ENCODE measurements at places on chromosomes 12 and 14.

GRCh38 chr12:67709367-67709954 lies 60.9 kb downstream of the DYRK2 start:
- no peak for DNase-seq

GRCh38 chr12:78229591-78230101 lies 399.0 kb downstream of the NAV3 start:
- DNase-seq, result no peak

- DNase-seq, result no peak
These were observed 6.1 kb downstream of the CEP170B start for GRCh38 chr14:104871145-104871655.

GRCh38 chr12:64109706-64110105 lies 112.4 kb downstream of the KICS2 start:
- DNase-seq, result no peak

DNA sequence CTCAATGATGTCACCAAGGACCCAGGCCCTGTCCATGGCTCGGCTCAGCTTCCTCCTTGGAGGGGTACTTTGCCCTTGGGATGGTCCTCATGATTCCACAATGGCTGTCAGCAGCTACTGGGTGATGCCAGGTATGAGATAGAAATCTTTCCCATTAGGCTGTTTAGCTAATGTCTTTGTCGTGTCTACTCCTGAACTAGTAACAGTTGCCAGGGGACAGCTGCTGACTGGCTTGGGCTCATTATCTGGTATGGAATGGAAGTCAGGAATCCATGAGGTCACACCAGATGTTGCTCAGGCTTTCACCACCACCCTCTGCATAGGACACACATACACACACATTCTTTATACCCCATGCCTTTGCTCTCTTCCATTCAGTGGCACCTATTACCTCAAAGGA lies 9.2 kb downstream of the PRPH start:
- no peak for DNase-seq

GRCh38 chr12:16348435-16349130 lies 1.1 kb downstream of the MGST1 start:
- DNase-seq, result no peak

- no peak for DNase-seq
These were observed 13.5 kb downstream of the NFATC4 start for GRCh38 chr14:24381363-24382063.

GRCh38 chr14:99968191-99968920 lies 96.9 kb upstream of the EVL start:
- DNase-seq, result no peak

DNA sequence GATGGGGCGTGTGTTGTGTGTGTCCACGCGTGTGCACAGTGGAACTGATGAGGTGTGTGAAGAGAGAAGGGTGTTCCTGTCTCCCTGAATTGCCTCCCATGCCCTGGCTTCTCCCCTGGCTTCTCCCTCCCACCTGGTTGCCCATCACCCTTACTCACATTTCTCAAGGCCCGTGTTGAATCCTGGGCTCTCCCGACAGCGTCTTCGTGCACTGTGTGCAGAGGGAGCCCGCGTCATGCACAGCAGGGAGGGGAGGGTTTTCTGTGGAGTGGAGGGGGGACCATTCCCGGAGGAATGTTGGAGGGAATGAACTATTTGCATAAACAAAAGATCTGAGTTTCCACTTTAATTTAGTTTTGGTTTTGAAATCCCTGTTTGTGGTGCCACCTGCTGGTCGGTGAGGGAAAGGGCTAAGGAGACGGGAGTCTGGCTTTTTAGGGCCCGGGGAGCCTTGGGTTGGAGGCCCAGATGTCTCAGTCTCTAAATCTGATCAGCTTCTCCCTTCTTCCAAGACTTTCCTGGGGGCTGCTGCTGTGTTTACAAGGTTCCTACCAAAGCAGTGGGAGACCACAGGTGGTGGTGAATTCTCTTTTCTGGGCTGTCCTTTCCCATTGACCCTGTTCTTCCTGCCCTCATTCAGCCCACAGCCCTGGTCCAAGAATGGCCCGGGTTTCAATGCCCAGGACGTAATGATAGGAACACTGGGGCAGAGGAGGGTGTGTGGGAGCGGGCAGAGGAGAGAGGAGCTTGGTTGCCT lies at the start of gene C1R:
Gene C1R (minus strand): TSS at position 217 of the 757 bp plus-strand sequence. CDS start 57 bp downstream, at position 160.
- DNase-seq, result peak; percentile 72

DNA sequence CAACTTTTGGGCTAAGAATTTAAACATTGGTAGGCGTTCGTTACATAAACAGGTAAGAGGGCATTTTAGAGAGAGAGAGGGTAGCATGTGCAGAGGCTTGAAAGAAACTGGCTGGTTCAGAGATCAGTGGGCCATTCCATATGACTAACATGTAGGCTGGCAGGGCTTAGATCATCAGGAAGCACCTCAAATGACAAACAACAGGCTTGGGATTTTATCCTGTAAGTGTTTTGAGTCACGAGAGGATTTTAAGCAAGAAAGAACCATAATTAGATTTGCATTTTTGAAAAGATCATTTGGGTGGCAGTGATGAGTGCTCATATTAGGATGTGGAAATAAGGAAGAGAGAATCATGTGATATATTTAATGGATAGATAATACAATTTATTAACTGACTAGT lies 8.7 kb upstream of the PLEKHA5 start:
- DNase-seq, result no peak

DNA sequence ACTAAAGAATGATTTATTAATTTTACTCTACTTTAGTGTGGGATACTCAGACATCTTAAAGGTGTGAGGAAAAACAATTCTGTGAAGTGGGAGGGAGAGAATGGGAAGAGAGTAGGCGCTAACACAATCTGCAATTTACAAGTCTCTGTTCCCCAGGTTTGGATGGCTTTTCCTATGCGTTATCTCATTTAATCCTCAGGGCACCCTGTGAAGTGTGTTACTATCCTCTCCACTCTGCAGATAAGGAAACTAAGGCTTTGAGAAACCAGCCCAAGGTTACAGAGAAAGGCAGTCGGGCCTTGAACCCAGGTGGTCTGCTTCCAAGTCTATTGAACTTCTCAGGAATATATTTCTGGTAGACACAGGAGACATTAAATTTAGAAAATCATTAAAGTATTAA lies 36.2 kb upstream of the TUBA1C start:
- no peak for DNase-seq

DNA sequence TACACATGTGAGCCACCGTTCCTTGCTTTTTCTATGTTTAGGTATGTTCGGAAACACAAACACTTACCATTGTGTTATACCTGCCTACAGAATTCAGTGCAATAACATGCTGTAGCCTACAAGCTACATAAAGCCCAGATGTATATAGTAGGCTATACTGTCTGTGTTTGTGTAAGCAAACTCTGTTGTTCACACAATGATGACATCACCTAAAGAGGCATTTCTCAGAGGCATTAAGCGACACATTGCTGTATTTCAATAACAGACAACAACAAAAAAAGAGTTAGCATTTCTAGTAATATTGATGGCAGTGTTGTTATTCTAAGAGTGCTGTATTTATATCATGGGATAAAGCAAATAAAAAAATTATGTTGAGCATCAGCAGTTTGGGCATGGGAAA lies 70.2 kb downstream of the MED13L start:
- no peak for DNase-seq

GRCh38 chr12:26872625-26873024 lies 39.6 kb upstream of the ITPR2 start:
- no peak for DNase-seq

DNA sequence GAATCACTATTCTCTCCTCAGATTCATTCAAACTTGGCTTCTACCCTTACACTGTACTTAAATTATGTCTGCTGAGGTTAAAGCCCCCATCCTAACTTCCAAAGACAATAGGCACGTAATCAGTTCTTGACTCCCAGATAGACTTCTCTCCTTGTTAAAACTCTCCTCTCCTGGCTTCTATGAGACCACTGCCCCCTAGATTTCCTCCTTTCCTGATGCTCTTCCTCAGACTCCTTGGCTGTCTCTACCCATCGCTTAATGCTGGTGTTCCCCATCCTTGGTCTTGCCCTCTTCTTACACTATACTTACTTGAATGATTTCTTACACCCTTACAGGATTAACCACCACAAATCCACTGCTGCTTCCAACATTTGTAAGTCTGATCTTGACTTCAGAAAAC lies 32.8 kb downstream of the TC2N start:
- no peak for DNase-seq

DNA sequence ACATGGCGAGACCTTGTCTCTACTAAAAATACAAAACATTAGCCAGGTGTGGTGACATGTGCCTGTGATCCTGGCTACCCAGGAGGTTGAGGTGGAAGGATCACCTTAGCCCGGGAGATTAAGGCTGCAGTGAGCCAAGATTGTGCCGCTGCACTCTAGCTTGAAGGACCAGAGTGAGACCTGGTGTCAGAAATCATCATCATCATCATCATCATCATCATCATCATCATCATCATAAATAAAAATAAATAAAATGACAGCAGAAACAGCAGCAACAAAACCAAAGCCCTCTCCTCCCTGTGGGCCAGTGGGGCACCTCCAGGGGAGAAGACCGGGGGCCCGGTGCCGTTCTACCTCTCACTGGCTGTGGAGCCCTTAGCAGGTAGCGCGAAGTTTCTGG lies 281.9 kb upstream of the CRY1 start:
- no peak for DNase-seq

DNA sequence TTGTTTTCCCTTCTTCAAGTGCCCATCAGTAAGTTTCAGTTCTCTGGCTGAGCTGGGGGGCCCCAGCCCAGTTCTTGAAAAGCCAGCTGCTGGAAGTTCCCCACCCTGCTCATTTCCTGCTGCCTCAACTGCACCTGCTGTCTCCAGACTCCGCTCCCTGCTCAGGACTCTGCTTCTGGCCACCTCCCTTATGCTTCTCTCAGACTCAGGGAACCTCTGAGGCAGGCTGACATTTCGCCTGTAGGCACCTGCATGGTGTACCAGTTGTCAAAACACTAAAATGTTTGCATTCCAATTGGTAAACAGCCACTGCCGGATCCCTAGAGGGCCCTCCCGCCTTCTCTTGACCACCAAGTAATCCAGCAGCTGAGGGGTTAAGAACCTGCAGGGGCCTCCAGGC lies 136.5 kb upstream of the VRK1 start:
- DNase-seq, result no peak

DNA sequence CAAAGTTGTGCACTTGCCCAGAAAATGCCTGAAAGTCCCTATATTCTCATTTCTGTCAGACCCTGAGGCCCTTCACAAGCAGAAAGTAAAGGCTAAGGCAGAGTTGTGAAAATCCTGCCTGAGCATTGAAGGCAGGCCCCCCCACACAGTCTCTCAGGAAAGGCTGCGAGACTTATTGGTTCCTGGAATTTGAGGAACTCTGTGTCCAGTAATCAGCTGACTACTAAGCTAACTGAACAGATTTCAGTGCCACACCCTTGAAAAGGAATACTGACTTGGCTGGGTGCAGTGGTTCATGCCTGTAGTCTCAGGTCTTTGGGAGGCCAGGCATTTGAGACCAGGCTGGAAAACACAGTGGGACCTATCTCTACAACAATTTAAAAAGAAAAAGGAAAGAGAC lies 21.1 kb upstream of the PPP2R5E start:
- DNase-seq, result no peak

- no peak for DNase-seq
These were observed 90.9 kb downstream of the DIP2B start for GRCh38 chr12:50595667-50596066.

DNA sequence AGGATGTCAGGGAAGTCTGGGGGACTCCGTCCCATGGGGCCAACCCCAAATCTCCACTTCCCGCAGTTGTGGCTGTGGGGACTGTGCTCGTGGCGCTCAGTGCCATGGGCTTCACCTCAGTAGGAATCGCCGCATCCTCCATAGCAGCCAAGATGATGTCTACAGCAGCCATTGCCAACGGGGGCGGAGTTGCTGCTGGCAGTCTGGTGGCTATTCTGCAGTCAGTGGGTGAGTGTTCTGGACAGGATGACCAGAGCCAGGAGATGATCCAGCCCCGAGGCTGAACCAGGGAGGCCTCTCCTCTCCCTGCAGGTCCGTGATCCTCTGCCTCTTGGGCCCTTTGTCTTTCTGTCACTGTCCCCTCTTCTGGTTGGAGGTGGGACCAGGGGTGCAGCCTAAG lies 8.8 kb upstream of the IFI27 start:
- no peak for DNase-seq

- DNase-seq, result peak; percentile 14
These were observed 947 bp upstream of the LRRC9 start for GRCh38 chr14:59918824-59919569.

GRCh38 chr14:103334644-103335622 lies 896 bp downstream of the EIF5 start:
- peak; percentile 90 for DNase-seq

DNA sequence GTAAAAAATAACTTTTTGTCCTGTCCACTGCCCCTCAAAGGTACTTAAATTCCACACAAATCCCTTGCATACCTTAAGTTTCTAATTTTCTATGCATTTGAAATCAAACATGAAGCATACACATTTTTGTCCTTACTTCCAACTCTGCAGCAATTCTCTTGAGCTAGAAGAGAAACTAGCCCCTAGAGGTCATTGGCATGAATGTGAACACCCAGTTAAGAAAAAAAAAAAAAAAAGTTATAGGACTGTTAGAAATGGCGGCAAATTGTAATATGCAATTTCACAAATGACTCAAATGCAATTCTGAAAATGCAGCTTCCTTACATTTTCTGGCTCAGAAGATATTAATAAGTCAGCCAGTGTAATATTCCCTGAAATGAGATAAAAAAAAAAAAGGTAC lies 4.6 kb upstream of the ESR2 start:
- DNase-seq, result no peak

DNA sequence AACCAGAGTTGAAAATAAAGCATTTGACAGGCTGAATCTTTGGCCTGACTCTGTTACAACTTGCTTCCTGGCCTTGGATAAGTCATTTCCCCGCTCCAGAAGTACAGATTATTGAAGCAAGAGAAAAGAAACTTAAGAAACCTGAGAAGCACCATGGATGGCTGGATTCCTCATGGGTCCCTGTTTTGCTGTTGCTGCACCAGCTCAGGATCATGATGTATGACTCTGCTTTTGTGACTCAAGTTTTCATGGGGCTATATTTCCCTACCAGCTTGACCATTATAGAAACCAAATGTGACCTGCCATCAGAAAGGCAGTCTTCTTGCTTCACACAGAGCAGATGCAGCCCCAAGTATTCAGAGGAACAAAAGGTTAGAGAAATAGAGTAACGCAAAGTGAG lies 921.8 kb downstream of the BCL11B start:
- no peak for DNase-seq
